ENCODE measurements at places on chromosomes 5 and 9.

GRCh38 chr9:72749276-72749675, 203.6 kb downstream of the ALDH1A1 start:
- no peak for DNase-seq

DNA sequence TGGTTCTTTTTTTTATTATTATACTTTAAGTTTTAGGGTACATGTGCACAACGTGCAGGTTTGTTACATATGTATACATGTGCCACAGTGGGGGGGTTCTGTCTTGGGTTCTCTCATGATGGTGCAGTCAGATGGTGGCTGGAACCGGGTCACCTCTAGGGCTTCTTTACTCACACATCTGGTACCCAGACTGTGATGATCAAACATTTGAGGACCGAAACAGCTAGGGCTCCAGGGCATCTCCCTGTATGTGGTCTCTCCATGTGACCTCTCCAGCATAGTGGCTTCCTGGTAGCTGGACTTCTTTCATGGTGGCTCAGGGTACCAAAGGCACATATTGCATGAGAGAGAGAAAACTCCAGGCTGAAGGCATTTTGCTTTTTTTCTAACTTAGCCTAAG, 9.8 kb upstream of the CRHBP start:
- DNase-seq: no peak

DNA sequence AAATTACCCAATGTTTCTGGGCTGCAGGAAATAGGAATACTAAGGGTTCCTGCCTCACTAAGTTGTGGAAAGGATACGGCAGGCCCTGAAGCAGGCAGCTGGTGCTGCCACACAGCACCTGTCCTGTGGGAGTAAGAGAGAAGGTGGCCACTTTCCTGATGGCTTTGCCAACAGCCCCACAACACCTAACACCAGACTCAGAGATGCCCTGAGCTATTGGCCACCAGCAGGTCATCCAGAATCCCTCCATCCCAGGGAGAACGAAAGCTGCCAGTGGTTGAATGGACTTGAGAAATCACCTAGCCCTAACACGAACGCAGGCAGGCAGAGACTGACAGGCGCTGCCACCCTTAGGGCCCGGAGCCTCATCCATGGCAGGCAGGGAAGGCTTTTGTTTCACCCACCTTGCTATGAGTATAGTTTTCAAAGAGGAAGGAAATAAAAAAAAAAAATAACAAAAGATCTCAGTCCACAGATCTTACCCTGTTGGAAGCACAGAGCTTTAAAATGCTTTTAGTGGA, 82.2 kb downstream of the DCP2 start:
- DNase-seq: no peak

DNA sequence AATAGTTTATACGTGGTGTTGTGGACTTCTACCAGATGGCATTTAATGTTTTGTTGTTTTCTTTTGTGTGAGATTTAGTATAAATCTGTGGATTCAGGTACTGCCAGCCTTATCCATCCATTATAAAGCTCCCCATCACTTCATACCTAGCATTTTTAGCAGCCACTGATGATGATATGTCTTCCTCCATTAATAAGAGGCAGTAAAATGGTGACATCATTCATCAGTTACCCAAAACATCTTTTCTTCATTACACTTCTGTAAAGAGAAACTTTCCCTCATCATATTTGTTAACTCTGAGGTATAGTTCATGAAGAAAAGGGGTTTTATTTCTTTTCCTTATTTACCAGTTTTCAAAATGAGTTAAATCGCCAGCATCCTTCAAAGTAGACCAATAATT, 19.4 kb downstream of the CHD1 start:
- DNase-seq: no peak

GRCh38 chr9:76588316-76588715, 129.3 kb downstream of the GCNT1 start:
- DNase-seq: no peak

DNA sequence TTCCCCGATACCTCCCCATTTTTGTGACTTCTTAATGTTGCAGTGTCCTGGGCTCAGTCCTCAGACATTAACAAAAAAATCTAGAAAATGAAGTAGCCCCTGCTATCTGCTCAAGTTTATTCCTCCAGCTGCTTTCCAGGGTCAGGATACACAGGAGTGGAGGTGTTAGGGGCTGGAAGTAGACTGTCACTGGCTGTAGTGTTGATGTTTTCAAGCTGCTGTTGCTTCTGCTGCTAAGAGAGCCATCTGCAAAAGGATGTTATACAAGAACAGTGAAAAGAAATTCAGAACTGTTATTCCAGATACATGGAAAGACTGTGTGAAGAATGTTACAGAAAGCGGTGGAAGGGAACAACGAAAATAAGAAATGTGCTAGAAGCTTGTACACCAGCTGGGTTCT, 10.7 kb downstream of the CD14 start:
- DNase-seq: no peak

DNA sequence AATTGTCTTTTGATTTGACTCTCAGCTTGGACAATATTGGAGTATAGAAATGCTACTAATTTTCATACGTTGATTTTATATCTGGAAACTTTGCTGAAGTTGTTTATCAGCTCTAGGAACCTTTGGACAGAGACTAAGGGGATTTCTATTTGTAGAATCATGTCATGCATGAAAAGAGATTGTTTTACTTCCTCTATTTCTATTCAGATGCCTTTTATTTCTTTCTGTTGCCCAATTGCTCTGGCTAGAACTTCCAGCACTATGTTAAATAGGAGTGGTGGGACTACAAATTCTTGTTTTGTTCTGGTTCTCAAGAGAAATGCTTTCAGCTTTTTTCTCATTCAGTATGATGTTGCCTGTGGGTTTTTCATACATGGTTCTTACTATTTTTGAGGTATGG, 112.8 kb upstream of the CDH12 start:
- DNase-seq: no peak

GRCh38 chr9:38200431-38200830, 131.4 kb upstream of the SHB start:
- DNase-seq: no peak

- DNase-seq: peak; percentile 52
Observed at GRCh38 chr5:173890195-173890991, 2.2 kb downstream of the CPEB4 start.

DNA sequence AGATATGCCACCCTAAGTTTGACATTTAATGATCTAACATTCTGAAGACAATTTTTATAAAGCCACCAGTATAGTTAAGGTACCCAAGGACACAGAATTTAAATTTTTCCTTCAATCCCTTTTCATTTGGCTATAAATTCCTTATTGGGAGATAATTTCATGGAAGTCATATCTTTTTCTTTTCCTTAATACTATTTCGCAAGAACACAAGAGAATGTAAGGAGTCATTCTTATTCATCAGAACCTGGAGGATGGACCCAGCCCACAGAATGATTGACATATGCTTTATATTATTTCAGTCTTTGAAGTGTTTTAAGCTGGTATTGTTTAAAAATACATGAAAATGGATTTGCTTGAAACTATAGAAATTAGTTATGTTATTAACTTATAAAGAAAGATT, 79.6 kb downstream of the DROSHA start:
- DNase-seq: no peak

DNA sequence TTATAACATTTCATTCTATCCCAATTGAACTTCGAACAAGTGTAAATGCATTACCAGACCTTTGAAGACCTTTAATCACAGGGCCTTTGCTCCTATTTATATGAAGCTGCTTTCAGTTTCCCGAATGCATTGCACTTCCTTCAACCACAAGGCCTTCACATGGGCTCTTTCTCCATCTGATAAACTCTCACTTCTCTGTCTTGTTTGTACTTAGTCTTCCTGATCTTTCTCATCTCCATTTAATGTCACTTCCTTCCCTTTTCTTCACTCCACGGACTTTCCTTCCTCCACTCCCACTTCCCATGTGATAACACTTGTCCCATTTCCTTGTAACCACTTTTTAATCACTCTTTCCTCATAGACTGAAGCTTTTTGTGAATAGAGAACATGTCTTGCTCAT, 74.3 kb upstream of the TNC start:
- DNase-seq: no peak

DNA sequence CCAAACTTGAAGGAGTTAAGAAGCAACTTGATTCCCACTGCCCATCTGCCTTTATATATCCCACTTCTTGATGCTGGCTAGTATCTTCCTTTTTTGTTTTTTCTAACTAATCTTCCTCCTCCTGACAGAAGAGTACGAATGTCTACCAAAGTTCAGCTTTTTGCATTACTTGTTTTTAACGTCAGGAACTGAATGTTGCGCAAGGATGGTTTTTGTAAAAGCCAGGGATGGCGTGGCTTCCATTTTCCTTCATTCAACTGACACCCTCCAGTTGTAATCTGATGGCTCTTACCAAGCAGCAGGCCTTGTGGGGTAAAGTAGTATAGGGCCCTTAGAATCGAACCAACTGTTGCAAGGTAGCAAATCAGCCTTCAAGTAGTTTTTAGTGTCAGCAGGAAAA, 70.8 kb upstream of the GPR151 start:
- DNase-seq: no peak

DNA sequence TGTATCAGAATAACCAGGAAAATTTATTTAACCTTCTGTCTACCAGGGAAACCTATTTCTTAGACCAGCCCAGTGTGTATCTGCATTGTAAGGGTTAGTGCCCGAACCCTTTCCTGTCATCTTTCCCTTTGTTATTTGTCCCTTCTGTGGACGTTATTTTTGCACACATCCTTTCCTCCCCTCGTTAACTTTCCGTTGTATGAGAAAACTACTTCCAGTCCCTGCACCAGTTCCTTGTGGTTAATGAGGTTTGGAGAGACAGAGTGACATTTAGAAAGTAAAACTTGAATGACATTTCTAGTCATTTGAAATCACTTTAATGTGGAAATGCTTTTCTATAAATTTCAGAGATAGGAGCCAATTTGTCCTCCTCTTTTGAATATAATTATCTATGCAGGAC, 4.3 kb upstream of the IFNB1 start:
- DNase-seq: no peak

DNA sequence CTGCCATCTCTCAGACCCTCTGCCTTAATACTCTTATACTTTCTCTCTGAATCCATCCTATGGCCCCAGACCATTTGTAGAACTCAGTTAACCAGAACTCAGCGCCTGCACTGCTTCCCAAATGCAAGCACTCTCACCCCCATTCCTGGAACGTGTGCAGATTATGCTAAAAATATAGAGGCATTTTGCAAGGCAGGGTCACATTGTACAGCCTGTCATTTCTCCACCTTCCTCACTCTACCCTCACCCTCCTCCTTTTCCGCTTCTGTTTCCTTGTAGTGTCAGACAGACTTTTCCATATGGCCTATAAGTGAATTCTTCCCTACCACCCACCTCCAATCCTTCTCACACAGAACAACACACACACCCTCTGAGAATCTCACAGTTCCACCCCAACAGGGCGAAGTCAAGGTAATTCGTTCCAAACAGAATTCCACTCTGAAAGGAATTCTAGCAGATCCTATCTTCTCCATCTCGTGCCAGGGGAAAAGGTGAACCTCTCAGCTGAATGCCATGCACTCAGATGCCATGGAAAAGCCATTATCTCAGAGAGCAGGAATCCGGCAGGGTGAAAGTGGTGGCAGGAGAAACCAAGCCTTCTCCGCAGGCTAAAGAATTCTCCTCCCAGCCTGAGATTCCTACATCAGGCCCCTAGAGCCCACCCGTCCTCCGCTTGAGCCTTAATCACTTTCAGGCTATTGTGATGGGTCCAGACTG, 25.3 kb downstream of the GGTA1 start:
- DNase-seq: no peak

DNA sequence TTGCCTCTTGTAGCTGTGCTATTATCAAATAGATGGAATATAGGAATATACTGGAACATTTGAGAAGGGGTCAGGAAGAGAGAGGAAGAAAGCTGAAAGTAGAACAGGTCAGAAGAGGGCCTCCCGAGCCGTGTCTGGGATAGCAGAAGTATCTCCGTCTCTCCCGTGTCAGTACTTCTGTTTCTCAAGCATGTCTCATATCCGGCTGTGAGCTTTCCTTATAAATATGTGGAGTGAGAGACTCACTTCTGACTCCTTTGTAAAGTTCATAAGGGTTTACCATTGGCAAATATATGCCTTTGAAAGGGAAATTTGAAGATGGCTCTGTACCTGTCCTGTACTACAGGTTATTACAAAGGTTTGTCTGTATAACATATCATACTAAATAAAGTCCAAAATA, 50.3 kb downstream of the MOCS2 start:
- no peak for DNase-seq

GRCh38 chr5:158691631-158692255, 408.0 kb downstream of the EBF1 start:
- DNase-seq: no peak

DNA sequence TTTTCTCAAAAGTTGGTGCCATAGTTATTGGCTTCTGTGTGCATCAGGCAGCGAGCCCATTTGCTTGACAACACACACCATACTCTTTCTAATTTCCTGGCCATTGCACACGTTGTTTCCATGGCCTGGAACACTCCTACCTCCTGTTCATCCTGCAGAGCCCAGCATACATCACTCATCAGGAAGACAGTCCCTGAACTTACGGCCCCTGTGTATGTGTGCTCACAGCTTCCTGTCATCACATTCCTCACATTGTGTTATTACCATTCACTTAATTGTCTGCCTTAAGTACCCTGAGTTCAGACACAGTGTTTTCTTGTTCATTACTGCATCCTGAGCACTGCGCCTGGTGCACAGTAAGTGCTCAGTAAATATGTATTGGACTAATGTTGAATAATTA, 355.9 kb downstream of the PRELID2 start:
- DNase-seq: no peak

DNA sequence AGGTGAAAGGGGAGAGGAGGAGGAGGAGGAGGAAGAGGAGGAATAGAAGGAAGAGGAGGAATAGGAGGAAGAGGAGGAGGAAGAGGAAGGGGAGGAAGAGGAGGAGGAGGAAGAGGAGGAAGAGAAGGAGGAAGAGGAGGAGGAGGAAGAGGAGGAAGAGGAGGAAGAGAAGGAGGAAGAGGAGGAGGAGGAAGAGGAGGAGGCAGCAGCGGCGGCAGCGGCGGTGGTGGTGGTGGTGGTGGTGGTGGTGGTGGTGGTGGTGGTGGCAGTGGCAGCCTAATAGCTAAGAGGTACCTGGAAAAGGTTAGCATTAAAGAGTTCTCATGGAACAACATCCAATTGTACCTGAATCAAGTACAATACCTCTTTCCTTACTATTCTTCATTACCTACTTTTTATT, 32.5 kb downstream of the UBAP2 start:
- no peak for DNase-seq

DNA sequence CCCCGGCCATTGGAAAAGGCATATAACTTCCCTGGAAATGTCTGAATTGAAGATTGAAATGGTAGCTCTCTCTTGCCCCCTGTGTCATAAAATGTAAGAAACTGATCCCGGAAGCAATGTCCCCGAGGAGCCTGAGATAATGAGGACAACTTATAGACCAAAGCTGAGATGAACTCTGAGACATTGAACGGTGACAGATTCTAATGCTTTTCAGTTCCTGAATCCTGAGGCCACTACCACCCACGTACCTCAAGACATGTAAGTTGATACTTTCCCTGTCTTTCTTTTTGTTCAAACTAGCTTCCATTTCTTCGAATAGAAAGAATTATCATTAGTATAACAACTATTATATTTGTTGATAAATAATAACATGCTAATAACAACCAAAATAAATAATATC, 51.0 kb downstream of the KIF4B start:
- no peak for DNase-seq

GRCh38 chr9:109868722-109869121, 88.7 kb downstream of the PALM2AKAP2 start:
- no peak for DNase-seq
